ENCODE measurements at places on chromosomes 3 and 15.

DNA sequence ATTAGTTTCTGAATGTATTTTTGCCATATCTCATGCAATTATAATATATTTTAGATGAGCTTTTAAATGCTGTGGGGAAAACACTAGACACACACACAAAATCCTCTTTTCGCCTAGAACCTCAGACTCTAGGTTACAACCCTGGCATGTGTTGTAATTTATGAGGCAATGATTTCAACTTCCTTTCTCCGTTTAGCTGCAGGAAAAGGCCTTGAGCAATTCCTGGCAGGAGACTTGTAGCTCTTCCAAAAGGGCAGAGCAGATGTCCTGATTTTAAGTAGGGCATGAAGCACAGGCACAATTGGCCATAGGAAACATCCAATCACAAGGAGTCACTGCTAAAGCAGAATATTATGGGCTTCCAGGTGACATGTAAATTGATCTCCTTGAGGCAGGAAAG is 82.0 kb downstream of the GPR156 start:
- H3K4me1 ChIP-seq, result no peaks in the 10 kb centered on the region
- no peak overlapping the region for H3K27ac ChIP-seq
- H3K27me3 ChIP-seq, result no peaks in the 10 kb centered on the region
- DNase-seq, result no peak

- H3K4me1 ChIP-seq, result no peaks in the 10 kb centered on the region
- no peak for DNase-seq
- H3K27ac ChIP-seq, result no peak overlapping the region
- H3K27me3 ChIP-seq, result no peaks in the 10 kb centered on the region
Measured at GRCh38 chr3:133112666-133113065, 74.5 kb downstream of the TMEM108 start.

DNA sequence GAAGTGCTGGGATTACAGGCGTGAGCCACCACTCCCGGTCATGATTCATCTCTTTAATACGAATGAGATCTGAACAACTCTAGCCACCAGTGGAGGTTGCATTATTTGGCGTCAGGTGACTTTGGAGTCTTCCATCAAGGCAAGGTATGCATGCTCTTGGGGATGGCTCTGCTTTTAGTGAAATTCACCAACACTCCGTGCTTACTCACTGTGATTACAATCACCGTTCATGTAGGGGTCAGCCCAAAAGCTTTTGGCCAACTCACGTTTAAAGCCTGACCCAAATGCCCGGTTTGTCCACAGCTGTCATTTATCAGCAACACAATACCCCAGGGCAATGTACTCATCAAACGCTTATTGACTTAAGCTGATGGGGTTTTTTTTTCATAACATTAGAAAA is 155.4 kb downstream of the PDZRN3 start:
- no peak overlapping the region for H3K27ac ChIP-seq
- no peaks in the 10 kb centered on the region for H3K4me1 ChIP-seq
- H3K4me3 ChIP-seq, result no peak overlapping the region

DNA sequence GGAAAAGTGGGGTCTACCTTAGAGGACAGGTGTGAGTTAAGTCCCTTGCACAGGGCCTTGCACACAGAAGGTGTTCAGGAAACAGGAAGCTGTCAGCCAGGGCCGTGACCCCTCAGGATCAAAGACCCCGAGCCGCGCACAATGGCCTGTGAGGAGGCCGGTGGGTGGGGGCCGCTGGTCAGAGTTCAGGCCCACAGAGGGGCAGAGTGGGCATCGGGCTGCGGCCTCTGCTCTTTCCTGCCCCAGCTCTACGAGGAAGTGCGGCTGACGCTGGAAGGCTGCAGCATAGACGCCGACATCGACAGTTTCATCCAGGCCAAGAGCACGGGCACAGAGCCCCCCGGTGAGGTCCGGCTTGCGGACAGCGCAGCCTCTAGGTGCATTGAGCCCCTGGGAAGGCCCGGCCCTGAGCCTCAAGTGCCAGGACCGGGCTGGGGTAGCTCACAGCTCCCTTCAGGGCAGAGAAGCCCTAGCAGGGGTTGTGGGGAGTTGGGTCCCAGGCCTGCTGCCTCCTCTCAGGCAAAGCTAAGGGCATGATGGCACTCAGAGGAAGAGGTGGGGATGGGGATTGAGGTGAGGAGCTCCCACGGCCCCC is 37.2 kb downstream of the PSTPIP1 start:
- H3K36me3 ChIP-seq, result peaks cover 71% of the 10 kb centered on the region
- no peak overlapping the region for H3K27ac ChIP-seq
- H3K27me3 ChIP-seq, result peaks cover 3% of the 10 kb centered on the region
- no peak overlapping the region for H3K4me3 ChIP-seq

- DNase-seq, result no peak
- H3K36me3 ChIP-seq, result no peaks in the 10 kb centered on the region
- H3K27me3 ChIP-seq, result no peaks in the 10 kb centered on the region
- no peak overlapping the region for H3K27ac ChIP-seq
Measured at GRCh38 chr3:147735616-147736015, 326.5 kb downstream of the ZIC1 start.

GRCh38 chr15:28929200-28929599 is 43.4 kb downstream of the APBA2 start:
- no peak overlapping the region for H3K4me3 ChIP-seq
- peaks cover 13% of the 10 kb centered on the region for H3K36me3 ChIP-seq
- H3K4me1 ChIP-seq, result peaks cover 14% of the 10 kb centered on the region
- no peak for DNase-seq
- no peak overlapping the region for H3K27ac ChIP-seq
- peaks cover 7% of the 10 kb centered on the region for H3K27me3 ChIP-seq

- H3K4me3 ChIP-seq, result no peak overlapping the region
- no peaks in the 10 kb centered on the region for H3K27me3 ChIP-seq
- no peak for DNase-seq
- no peaks in the 10 kb centered on the region for H3K36me3 ChIP-seq
Measured at GRCh38 chr3:20637729-20638128, 451.7 kb upstream of the SGO1 start.

GRCh38 chr3:38059591-38059990 is 20.6 kb downstream of the DLEC1 start:
- no peak overlapping the region for H3K27ac ChIP-seq
- H3K4me1 ChIP-seq, result peaks cover 12% of the 10 kb centered on the region
- H3K27me3 ChIP-seq, result peaks cover 9% of the 10 kb centered on the region
- H3K36me3 ChIP-seq, result no peaks in the 10 kb centered on the region

DNA sequence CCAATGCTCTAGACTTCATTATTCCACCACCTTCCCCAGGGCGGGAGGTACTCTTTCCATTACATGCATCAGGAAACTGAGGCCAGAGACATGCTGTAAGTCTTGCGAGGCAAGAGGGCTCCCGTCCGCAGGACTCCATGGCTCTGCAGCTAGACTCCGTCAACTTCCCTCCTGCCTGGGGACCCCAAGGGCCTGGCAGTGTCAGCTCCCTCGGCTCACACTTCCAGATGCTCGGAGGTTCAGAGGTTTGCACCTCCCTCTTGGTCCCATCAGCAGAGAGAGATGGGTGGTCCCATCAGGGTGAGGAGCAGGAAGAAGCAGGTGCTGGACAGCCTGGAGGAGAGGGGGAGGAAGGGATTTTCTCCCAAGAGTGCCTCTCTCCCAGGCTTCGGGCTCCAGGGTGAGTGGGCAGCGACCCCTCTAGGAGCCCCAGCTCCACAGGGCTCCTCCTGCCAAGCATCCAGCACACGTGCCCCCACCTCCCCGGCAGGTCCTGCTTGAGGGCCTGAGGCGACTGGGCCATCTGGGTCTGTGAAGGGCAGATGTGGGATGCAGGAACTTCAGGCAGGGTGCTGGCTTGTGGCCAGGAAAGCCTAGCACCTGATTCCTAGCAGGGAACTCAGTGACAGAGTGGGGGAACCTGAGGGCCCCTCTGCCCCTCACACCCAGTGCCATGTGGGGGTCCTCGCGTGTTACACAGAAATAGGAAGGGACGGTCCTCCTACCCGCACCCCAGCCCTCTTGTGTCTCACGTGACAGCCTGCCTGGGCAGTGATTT is 9.3 kb downstream of the PAK6 start:
- H3K27ac ChIP-seq, result no peak overlapping the region
- peaks cover 74% of the 10 kb centered on the region for H3K27me3 ChIP-seq
- no peak overlapping the region for H3K4me3 ChIP-seq
- H3K36me3 ChIP-seq, result no peaks in the 10 kb centered on the region
- DNase-seq, result no peak

GRCh38 chr3:7621046-7621630 is 760.2 kb downstream of the GRM7 start:
- no peaks in the 10 kb centered on the region for H3K27me3 ChIP-seq
- H3K4me3 ChIP-seq, result no peak overlapping the region
- no peaks in the 10 kb centered on the region for H3K4me1 ChIP-seq
- DNase-seq, result no peak
- no peaks in the 10 kb centered on the region for H3K36me3 ChIP-seq
- no peak overlapping the region for H3K27ac ChIP-seq

DNA sequence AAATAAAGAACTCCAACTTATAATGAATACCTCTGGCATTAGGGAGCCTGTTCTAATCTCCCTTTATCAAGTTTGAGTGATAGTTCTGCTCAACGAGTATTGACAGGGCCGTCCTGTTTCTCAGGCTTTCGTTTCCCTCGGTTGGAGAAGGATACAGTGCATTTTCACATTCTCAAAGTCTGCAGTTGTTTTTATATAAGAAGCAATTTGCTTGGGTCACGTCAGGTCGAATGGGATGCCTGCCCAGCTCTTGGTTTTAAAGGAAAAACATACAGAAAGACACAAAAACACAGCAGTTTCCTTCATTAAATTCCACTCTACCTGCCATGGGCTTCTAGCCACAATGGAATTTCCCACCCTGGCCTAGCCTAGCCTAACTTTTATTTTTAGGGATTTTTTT is 366.3 kb downstream of the TIGIT start:
- no peak for DNase-seq
- no peaks in the 10 kb centered on the region for H3K36me3 ChIP-seq
- H3K27me3 ChIP-seq, result no peaks in the 10 kb centered on the region
- no peak overlapping the region for H3K27ac ChIP-seq

DNA sequence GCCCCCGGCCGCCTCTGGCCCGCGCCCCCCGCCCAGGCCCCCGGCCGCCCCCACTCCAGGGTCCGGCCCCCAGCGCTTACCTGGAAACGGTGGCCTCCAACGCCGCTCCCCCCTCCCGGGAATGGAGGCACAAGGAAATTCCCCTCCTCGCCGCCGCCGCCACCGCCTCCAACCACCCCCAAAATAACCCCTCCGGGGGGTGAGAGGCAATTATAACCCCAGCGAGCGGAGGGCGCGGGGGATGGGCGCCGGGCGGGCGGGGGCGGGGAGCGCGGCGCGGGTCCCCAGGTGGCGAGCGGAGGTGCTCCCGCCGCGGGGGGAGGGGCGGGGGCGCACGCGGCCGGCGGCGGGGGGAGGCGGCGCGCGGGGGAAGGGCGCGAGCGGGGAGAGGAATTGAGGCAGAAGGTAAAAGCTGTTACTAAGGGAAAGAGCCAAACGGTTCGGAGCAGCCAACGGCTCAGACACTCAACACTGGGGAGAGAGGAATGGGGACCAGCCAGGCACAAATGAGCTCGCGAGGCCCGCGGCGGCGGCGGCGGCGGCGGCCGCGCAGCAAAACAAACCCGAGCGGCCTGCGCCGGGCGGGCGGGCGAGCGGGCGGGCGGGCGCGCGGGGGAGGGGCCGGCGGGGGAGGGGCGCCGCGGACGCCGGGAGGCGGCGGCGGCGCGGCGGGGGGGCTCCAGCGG is at the start of gene TBL1XR1:
Gene TBL1XR1, minus strand, starts transcription at position 442 of the 686 bp plus-strand sequence. CDS start 132,505 bp downstream, outside the sequence.
- H3K4me3 ChIP-seq, result peak within 1 kb of the TSS; percentile 82
- no peaks in the 10 kb centered on the region for H3K27me3 ChIP-seq
- peak; percentile 93 for DNase-seq
- peaks cover 25% of the 10 kb centered on the region for H3K36me3 ChIP-seq
- peak within 1 kb of the TSS; percentile 97 for H3K27ac ChIP-seq
- H3K4me1 ChIP-seq, result peaks cover 69% of the 10 kb centered on the region

DNA sequence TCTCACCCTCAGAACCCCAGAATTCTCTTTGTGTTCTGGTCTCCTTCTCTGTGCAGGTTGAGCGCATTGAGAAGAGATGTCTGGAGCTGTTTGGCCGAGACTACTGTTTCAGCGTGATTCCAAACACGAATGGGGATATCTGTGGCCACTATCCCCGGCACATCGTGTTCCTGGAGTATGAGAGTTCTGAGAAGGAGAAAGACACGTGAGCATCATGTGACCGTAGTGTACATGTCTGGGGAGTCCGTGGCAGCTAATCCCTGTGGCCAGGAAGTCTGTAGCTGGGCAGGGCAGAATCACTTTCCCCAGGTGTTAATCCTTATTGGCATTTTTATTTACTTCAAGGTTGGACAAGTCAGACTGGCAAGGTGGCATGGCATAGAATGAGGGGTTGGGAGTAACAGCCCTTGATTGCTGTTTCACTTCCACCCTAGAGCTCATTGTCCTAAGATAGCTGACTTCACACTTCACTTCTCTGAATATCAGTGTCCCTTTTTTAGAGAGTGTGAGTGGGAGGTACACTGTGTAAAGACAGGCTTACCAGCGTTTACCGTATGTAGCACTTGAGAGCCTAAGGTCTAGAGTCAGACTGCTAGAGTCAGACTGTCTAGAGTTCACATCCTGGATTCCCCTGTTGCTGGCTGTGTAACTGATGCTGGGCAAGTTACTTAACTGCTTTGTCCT is 4.4 kb downstream of the MTMR14 start:
- H3K4me1 ChIP-seq, result peaks cover 21% of the 10 kb centered on the region
- DNase-seq, result no peak
- H3K4me3 ChIP-seq, result no peak overlapping the region
- no peaks in the 10 kb centered on the region for H3K27me3 ChIP-seq

GRCh38 chr15:92393071-92393979 is at the start of gene ST8SIA2:
TSS of gene ST8SIA2 (plus strand) at chr15:92393881. CDS start at chr15:92394065, 184 bp downstream.
- peak within 1 kb of the TSS; percentile 8 for H3K4me3 ChIP-seq
- H3K27me3 ChIP-seq, result peaks cover 96% of the 10 kb centered on the region
- DNase-seq, result no peak
- H3K27ac ChIP-seq, result no peak within 1 kb of the TSS

- no peaks in the 10 kb centered on the region for H3K4me1 ChIP-seq
- H3K27ac ChIP-seq, result no peak overlapping the region
- H3K27me3 ChIP-seq, result no peaks in the 10 kb centered on the region
- DNase-seq, result no peak
- peaks cover 4% of the 10 kb centered on the region for H3K36me3 ChIP-seq
Measured at GRCh38 chr15:22815766-22816165, 22.7 kb upstream of the NIPA2 start.

- H3K27me3 ChIP-seq, result peaks cover 5% of the 10 kb centered on the region
- H3K4me3 ChIP-seq, result peak overlapping the region; percentile 81
- peaks cover 68% of the 10 kb centered on the region for H3K36me3 ChIP-seq
- H3K4me1 ChIP-seq, result peaks cover 74% of the 10 kb centered on the region
- no peak for DNase-seq
- peak overlapping the region; percentile 7 for H3K27ac ChIP-seq
Measured at GRCh38 chr3:157156837-157157635, 2.9 kb downstream of the CCNL1 start.

GRCh38 chr3:162170581-162170980 is 674.0 kb downstream of the OTOL1 start:
- H3K27me3 ChIP-seq, result no peaks in the 10 kb centered on the region
- no peak overlapping the region for H3K4me3 ChIP-seq
- H3K36me3 ChIP-seq, result no peaks in the 10 kb centered on the region

- H3K36me3 ChIP-seq, result no peaks in the 10 kb centered on the region
- no peaks in the 10 kb centered on the region for H3K4me1 ChIP-seq
- H3K27ac ChIP-seq, result no peak overlapping the region
- no peak overlapping the region for H3K4me3 ChIP-seq
Measured at GRCh38 chr3:13716540-13717221, 163.2 kb downstream of the WNT7A start.

GRCh38 chr3:280681-281080 is 84.1 kb downstream of the CHL1 start:
- no peak overlapping the region for H3K27ac ChIP-seq
- DNase-seq, result no peak
- no peak overlapping the region for H3K4me3 ChIP-seq
- H3K36me3 ChIP-seq, result no peaks in the 10 kb centered on the region
- no peaks in the 10 kb centered on the region for H3K4me1 ChIP-seq

GRCh38 chr3:150434234-150434633 is 26.1 kb downstream of the TSC22D2 start:
- no peak overlapping the region for H3K4me3 ChIP-seq
- H3K27ac ChIP-seq, result no peak overlapping the region
- H3K27me3 ChIP-seq, result no peaks in the 10 kb centered on the region
- no peak for DNase-seq
- H3K36me3 ChIP-seq, result peaks cover 7% of the 10 kb centered on the region
